Activated naive CD4-positive, alpha-beta T cell (primary cell): ENCODE measurements at places on chromosomes 5 and 9.

DNA sequence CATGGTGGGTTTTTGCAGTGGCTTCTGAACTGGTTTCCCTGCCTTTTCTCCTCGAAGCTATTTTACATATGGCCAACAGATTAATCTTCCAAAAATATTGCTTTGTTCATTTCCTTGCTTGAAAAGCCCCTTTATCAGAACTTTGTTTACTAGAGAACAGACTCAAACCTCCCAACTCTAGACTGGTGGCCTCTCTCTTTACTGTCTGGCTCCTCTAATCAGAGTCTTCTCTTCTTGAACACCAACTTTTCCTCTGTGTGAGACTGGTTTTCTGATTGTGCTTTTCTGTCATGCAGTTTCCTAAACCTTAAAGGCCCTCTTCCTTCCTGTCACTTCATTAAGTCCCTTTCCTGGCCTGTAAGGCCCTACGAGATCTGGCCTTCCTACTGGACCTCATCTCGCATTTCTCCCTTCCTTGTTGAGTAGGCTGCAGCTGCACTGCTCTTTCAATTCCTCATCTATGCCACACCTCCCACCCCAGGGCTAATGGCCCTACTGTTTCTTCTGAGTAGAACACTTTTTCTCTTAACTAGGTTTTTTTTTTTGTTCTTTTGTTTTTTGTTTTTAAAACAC lies 5.7 kb downstream of the C9orf43 start:
- DNase-seq: no peak

DNA sequence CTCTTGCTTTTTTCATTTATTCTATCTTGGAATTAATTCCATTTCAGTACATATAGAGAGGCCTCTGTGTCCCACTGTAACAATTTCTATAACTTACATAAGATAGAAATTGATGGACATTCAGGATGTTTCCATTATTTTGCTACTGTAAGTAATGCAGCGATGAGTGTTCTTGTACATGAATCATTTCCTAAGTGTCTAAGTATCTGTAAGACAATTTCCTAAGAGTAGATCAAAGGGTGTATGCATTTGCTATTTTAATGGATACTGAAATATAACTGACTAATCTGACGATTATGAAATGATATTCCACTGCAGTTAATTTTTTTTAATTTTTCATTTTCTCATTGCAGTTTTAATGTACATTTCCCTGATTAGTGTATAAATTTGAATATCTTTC lies 23.0 kb upstream of the RBM22 start:
- DNase-seq: no peak

GRCh38 chr5:150246429-150246828 lies 43.1 kb downstream of the CAMK2A start:
- no peak for DNase-seq

- no peak for DNase-seq
Observed at GRCh38 chr9:18404434-18405029, 69.4 kb upstream of the ADAMTSL1 start.

GRCh38 chr9:128317629-128318028 lies 4.6 kb downstream of the TRUB2 start:
- DNase-seq: no peak

DNA sequence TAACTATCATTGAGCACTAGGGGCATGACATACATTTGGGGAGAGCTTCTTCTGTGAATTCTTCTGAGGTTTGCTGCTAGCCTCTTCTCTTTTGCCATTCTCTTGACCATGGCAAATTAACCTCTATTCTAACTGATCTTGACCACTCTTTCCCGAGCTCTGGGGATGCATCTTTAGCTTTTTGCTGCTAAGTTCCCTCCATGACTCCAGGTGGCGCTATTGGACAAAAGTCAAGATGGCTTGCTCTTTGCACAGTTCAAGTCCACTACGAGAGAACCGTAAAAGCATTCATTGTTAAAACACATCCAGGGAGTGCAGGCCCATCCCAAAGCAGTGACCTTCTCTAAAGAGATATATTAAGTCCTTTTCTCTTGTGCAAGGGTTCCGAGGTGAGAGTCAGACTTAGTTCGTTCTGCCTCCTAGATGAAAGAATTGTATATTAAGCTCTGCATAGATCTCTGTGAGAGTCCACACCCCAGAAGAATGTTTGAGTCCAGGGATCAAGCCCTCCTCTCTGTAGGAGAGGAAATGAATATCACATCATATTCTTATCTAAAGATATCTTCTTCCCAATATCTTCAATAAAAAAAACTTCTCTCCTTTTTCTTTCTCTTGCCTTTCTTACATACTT lies 1152.9 kb upstream of the CDH6 start:
- DNase-seq: no peak

DNA sequence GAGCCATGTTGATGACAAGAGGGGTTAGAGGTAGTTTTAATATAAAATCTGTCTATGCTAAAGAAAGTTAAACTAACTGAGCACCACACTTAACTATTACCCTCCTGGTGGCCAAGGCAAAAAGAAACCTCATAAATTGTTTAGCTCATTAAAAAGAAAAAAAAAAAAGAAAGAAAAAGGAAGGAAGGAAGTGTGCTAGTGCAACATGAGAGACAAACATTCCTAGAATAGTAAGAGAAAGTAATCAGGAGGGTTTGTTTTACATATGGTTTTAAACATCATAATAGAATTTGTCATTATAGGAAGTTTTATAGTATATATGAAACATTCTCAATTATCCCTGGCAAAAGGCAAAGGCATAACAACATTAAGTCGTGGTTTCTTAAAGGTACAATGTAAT lies 152.3 kb downstream of the SNX18 start:
- DNase-seq: no peak

- DNase-seq: no peak
Observed at GRCh38 chr9:37784291-37784615, 611 bp downstream of the EXOSC3 start.
